ENCODE measurements at places on chromosomes 2 and 18.

GRCh38 chr2:144198116-144198515 lies 321.8 kb downstream of the ZEB2 start:
- no peak for DNase-seq

DNA sequence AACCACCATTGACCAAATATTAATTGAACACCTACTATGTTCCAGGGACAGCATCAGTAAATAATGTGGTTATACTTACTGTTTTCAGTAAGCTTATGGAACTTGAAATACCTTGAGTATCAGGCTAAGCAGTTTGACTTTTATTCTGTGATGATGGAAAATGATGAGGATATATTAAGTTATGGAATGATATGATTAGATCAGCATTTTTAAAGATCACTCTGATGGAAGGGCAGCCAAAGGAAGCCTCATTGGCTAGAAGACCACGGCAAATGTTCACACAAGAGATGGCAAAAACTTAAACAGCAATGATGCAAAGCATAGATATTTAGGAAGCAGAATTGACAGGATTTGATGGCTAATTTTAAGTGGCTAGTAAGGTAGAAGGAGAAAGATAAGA lies 266.9 kb upstream of the DPP10 start:
- DNase-seq, result no peak

- DNase-seq, result no peak
Measured at GRCh38 chr2:190354003-190354690, 10.8 kb downstream of the INPP1 start.

- DNase-seq, result no peak
Measured at GRCh38 chr2:210000464-210001324, 1.7 kb upstream of the RPE start.

GRCh38 chr2:43478412-43479086 lies 117.3 kb downstream of the THADA start:
- DNase-seq, result no peak
